ENCODE measurements at places on chromosomes 4 and X. TPM values are rescaled to one million over a fixed set of nuclear protein-coding genes. Genes with fewer than 3 reads are reported as not detected.
A peak's percentile ranks its signal among the peaks of the same experiment; 100 is the strongest.

DNA sequence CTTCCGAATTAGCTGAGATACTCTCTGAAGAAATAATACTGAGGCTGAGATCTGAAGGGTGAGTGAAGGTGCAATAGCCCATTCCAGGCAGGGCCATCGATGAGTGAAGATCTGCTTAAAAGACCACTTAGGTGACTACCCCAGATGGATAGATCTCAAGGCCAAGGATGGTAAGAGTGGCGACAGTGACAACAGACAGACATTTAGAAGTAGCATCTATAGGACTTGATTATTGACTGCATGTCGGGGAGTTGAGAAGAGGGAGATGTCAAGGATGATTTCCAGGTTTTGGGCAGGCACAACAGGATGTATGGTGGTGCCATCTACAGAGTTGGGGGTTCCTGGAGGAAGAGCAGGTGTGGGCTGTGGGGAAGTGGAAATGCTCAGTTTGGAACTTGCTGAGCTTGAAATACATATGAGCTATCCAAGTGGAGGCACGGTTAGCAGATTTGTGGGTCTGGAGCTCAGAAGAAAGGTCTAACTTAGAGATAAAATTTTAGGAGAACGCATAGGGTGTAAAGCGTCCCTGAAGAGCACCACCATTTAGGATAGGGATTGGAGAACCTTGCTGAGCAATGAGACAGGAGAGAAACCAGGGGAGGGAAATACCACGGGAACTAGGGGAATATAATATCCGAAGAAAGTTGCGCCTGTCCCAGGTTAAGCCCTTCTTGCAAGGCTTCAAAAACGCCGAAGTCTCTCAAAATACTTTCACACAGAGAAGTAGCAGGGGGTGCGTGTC lies 688 bp downstream of the UFSP2 start:
- peak; percentile 4 for DNase-seq

DNA sequence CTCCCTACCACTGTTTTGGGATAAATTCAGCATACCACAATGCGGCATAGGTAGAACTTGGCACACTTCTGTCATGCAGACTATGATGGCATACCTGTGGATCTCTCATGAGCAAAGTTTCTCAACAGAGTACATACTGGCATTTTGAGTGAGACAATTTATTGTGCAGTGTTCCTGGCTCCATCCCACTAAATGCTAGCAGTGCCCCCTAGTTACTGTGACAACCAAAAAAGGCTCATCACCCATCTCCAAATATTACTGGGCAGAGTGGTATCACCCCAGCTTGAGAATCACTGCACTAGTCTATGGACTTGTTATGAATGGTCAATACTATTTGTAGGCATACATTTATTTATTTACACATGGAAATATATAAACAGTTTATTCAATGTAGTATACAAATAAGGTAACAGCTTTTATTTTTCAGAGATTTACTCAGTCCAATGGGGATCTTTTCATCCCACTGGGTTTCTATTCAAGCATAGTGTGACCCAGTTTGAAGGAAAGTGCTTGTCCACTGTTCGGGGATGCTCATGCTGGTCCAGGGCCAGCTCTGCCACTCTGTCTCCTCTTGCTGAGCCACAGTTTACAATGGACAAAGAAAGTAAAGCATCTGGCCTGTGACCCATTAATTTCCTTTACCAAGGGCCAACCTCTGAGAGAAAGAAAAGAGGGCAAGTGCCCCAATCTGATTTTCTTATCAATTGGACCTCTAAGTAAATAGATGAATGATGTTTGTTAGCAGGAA lies 81.0 kb upstream of the IL2 start:
- no peak for DNase-seq

GRCh38 chr4:184861047-184861446 lies 35.3 kb upstream of the ACSL1 start:
- no peak for DNase-seq

GRCh38 chr4:2368746-2369437 lies 49.6 kb downstream of the ZFYVE28 start:
- no peak for DNase-seq

DNA sequence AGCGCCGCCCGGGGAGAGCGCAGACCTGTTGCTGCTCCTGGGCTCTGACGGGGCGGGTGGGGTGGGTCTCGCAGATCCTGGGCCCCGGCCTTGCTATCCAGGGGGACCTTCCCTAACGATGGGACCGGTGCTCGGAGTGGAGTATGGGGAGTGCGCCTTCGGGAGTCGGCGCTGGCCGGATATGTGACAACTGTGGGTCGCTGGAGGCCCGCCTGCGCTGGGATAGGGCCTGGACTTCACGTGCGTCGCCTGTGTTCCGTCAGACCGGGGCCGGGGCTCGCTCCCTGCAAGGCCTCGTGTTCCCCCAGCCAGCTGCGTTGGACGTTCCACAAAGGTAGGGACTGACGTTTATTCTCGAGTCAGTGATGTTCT lies 1.3 kb downstream of the TBL1X start:
- no peak for DNase-seq

GRCh38 chrX:142001934-142002333 lies 98.2 kb downstream of the MAGEC1 start:
- peak; percentile 15 for DNase-seq

DNA sequence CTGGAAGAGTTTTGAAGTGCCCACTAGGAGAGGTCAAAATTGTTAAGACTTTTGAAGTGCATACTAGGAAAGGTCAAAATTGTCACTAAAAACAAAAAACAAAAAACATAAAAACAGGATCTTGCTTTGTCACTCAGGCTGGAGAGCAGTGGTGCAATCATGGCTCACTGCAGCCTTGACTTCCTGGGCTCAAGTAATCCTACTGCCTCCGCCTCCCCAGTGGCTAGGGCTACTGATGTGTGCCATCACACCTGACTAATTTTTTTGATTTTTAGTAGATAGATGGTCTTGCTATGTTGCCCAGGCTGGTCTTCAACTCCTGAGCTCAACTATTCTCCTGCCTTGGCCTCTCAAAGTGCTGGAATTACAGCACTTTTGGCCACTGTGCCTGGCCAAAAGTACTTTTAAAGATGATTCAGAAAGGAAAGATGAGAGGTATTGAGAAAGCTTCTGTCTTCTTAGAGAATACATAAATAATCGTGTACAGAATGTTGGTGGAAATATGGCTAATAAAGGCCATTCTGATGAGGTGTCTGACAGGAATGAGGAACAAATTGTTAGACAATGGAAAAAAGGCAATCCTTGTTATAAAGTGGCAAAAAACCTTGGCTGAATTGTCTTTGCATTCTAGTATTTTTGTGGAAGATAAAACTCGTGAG lies 43.3 kb upstream of the STX18 start:
- DNase-seq: no peak

DNA sequence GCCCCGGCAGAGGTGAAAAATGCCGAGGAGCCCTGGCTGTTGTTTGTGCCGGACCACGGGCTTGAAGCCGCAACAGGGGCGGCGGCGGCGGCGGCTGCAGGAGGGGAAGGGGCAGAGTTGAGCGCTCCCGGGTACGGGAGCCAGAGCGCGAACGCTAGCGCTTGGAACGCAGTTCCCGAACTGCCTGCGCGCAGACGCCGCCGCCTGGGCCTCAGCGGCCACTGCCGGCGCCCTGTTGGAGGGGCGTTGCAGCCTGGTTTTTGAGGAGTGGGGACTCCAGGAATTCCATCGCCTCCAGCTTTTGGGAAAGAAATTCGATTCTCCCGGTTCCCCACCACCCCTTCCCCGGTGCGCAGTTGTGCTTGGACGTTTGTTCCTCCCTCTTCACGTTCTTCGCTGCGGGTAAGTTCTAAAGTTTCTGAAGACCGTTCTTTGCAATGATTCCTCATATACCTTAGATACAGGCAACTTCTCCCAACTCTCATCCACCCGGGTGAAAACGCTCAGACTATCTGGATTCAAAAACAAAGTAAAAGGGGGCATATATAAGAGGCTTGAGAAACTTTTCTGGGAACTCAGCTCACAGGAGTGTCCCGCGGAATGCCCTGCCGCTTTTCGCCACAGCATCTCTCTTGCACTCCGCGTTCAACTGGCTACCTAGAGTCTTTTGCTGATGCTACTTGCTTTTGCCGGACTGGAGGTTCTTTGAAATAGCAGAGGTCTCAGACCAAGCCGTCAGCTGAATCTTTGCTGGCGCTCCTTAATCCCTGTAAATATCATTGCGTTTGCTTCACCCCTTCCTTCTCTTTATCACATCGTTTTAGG lies 1.0 kb downstream of the FAT4 start:
- no peak for DNase-seq

DNA sequence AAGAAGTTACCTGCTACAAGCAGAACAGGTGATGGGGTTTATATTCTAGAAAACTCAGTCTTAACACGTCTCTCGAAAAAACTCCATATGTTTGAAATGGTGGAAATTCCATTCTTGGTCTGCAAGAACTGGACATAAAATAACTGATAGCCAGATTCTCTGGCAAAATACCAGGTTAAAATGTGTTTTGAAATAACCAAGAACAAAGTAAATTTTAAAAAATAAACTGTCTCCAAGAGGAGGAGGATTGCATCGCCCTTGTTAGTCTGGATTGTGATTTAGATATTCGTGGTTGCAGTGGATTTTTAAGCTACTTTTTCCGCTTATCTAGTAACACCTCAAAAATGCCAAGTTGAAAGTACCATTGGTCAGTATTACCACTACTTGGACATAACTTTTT lies 40.8 kb downstream of the CENPU start:
- DNase-seq: no peak

DNA sequence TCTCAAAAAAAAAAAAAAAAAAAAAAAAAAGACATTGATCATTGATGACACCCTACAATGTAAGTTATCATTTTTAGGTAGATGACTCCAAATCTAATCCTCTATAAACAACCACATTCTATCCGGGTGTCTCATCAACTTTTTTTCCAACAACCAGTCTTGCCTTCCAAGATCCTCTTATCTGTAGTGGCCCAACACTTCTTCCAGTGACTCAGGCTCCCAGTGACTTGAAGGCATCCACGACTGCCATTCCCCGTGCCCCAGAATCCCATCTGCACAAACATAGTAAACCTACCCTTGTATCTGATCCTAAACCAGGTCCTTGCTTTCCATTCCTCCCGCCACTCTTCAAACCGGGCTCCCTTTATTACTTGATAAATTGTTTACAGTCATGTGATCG lies 15.6 kb upstream of the TSPAN5 start:
- no peak for DNase-seq

The SLC10A6 gene
- total RNA-seq: not detected

The PHOX2B gene
- not detected for total RNA-seq

The SHROOM2 gene
- total RNA-seq: 0.17 TPM

The EDA2R gene
- total RNA-seq: 32.2 TPM

The TASL gene
- total RNA-seq: not detected

The SLC6A8 gene
- total RNA-seq: 42.0 TPM

The CLDN34 gene
- total RNA-seq: not detected

The GLUD2 gene
- 0.35 TPM for total RNA-seq

The STIM2 gene
- total RNA-seq: 12.4 TPM

The PNMA3 gene
- not detected for total RNA-seq

The CYTL1 gene
- not detected for total RNA-seq

The GPRIN3 gene
- 36.5 TPM for total RNA-seq
